ENCODE measurements at places on chromosomes 3 and 15.

GRCh38 chr3:57169108-57169507, 4.0 kb upstream of the IL17RD start:
- DNase-seq: no peak

- no peak for DNase-seq
Measured at GRCh38 chr3:127107491-127108375, 85.2 kb upstream of the PRR23E start.

DNA sequence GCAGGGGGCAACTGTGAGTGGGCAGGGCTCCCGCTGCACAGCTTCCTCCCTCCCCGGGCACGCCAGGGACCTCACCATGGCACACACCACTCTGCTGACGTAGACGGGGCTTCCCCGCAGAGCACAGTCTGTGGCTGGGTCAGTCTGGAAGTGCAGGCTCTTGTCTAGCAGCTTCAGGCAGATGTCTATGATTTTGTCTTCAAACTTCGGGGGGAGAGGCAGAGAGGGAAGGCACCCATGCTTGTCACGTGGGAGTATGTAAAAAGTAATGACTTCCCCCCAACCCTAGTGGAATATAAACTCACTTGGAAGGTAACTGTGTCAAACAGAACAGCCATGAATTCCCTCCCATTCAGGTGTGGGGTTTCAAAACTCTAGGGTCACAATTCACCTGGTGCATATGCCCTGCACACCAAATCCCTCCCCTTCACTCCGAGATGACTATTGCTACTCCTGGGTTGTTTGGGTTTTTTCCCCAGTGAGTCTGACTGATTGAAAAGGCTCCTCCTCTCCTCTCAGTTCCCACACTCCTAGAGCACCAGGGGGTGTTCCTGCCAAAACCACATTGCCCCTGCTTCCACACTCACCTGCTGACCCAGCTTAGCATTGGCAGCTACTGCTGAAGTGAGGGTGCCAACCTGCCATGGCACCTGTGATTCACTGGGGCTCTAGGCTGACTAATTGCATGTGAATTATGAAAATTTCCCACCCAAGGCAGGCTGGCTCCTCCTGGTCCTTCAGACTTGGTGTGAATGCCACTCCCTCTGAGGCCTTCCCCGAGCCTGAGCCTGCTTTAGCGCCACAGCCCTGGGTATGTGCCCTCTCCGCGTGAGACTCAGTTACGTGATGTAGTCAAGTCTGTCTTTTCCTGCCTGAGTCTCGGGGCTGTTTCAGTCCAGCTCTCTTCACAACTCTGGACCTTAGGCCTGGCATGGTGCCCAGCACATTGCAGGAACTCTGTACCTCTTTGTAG, 13.0 kb downstream of the TGM5 start:
- no peak for DNase-seq

DNA sequence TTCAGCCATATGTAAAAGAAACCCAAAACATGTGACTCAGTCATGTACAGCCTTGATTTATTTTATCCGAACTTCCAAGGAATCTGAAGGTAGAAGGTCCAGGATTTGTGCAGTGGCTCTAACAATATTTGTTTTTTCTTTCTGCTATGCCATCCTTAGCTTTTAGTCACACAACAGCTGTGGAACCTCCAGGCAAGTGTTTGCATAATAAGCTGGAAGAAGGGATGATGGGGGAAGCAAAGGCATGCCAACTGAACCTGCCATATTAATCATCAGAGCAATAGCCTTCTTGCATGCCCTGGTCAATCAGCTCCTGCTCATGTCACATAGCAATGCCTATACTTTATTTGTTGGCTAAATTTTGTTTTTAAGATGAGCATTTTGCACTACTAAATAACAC, 444.7 kb upstream of the ARPP21 start:
- DNase-seq: no peak

- DNase-seq: no peak
Measured at GRCh38 chr15:39649757-39650156, 68.9 kb downstream of the THBS1 start.

GRCh38 chr3:69861556-69861955, 122.3 kb downstream of the MITF start:
- no peak for DNase-seq

DNA sequence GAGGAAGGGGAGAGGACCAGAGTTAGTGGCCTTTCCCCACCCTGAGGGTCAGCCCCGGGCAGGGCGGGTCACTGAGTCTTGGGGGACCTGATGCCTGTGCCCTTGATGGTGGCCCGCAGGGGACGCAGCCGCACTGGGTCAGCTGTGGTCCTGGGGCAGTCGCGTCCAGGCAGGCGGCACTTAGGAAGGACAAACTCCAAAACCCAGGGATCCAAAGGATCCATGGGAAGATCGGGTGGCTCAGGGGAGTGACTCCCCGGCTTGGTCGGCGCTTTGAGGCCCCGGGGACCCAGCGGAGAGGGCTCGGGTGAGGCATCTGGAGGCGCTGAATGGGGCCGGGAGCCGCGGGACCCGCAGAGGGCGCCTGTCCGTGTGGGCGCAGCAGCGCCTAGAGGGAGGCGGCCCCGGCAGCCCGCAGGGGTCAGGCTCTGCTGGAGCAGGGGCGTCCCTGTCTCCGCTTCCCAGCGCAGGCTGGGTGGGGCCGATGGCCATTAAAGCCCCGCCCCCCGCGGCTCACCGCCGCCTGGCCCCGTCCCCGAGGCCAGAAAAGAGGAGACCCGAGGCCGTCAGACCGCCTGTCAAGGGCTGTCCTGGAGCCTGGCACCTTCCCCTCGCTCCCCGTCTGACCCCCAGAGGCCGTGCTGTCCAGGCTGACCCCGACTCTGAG, 17.5 kb downstream of the CIDEC start:
- DNase-seq: no peak

DNA sequence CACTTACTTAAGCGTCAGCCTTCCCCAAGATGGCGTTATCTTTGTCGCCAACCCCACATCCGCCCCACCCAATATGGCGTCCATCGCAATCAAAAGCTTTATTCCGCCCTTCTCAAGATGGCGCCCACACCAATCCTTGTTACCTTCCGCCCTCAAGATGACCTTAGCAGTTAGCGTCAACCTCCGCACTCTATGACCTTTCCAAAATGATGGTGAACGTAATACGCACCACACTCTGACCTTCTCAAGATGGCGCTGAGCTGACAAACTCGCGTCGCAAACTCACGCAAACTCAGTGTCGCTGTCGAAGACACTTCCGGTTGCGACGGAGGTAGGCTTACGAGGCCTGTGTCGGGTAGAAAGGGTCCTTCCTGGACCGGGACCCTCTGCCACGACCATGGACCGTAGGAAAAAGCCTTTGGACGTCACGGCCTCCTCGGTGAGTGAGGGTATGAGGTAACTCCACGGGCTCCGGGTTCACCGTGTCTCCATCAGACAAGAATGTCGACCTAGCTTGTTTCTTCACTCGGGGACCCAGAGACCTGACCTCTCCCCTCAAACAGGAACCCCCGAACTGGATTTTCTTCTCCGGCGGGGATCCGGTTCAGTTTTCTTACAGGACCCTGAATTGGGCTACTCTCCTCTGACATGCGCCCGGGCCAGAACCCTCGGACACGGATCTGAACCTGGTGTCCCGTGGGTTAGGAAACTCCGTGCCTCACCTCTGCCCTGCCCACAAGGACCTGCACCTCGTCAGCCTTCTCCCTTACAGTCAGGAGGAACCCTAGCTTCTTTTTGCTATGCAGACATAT, at the start of gene CCDC174:
CCDC174 (plus strand) TSS at position 323 of the 812 bp plus-strand sequence; CDS start at position 398, 75 bp downstream.
- peak; percentile 95 for DNase-seq

- DNase-seq: no peak
Measured at GRCh38 chr15:50113187-50113505, 5.9 kb downstream of the ATP8B4 start.

GRCh38 chr3:36210840-36211651, 169.3 kb upstream of the STAC start:
- no peak for DNase-seq

GRCh38 chr3:11668243-11669235, 24.8 kb upstream of the VGLL4 start:
- DNase-seq: no peak

GRCh38 chr3:87568331-87568730, 291.9 kb upstream of the POU1F1 start:
- DNase-seq: no peak

GRCh38 chr3:16059081-16059537, 115.4 kb upstream of the GALNT15 start:
- no peak for DNase-seq

DNA sequence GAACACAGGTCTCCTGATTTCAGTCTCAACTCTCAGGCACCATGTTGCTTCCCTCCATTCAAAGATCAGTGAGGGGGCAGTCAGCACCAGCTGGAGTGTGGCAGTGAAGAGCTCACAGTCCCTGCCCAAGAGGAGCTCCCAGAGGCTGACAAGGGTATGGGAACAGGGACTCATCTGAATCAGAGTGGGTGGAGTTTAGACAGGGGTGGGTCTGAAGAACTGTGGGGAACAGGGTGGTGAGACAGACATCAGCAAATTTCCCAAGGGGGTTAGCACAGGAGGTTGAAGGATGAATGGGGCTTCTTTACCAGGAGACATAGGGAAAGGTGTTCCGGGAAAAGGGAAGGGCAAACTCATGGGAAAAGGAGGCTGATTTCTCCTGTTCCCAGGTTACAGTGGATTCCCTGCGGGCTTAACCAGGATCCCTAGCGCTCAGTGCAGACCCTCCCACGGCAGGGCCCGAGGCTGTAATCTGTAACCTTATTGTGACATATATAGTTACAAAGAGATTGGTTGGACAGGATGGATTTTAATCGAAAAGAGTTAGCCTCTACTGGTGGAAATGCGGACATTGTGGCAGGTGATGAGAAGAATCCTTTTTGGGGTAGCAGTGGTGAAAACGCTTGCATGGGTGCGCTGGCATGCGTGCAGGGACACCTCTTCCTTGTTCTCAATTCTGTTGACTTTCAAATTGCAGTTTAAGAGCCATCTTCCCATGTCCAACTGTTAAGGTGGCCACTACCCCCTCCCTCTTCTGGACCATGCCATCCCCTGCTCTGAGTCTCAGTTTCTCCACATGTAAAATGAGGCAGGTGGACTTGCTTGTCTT, 160.3 kb downstream of the SMAD6 start:
- DNase-seq: no peak

DNA sequence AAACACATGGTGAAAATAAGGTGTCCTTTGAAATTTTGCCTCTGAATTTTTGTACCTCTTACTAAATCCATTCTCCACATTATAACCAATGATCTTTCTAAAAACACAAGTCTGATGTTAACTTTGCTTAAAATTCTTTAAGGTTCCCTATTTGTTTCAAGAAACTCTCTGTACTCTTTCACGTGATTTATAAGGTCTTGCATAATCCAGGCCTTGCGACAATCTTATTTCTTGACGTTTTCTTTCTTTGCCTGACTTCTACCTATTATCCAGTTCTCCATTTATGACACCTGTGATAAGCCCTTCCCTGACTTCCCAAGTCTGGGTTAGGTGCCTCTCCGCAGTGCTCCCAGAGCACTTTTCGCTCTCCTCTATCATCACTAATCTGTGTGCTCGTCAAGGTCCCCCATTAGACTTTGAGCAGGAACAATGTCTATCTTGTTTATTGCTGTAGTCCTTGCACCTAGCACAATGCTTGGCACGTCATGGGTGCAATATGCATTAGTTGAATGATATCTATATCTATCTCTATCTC, 24.3 kb upstream of the KPNA1 start:
- no peak for DNase-seq

- DNase-seq: no peak
Measured at GRCh38 chr3:159922861-159923312, 65.7 kb upstream of the IL12A start.

DNA sequence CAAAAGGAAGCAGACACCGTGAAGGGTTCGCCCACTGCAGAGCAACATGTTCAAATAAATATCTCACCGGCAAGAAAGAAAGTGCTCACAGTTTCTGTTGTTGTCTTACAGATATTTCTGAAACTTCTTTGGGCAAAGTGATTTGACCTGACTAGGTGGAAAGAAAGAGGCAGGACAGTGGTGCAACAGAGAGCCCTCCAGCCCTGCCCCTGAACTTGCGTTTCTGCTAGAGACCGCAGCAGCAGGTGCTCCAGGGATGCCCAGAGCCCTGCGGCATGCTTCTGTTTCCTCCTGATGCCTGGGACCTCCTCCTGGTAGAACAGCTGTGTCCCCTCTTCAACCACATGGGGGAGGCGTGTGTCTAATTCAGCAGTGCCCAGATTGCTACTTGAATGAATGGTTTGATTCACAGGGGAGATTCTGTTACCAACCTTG, 123.4 kb downstream of the ATP10A start:
- peak; percentile 3 for DNase-seq

DNA sequence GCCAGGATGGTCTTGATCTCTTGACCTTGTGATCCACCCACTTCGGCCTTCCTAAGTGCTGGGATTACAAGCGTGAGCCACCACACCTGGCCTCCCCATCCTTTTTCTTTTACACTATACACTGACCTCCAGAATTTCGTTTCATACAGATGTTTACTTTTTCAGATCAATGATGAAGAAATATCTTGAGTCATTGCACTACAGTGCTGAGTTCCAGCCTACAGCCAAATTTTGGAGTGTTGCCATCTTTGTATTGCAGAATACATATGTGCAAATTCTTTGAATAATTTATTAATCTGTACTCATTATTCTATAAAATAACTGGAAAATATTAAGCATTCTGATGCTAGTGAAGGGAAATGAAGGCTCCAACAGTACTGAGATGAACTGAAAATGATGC, 12.5 kb downstream of the ZPLD1 start:
- no peak for DNase-seq

DNA sequence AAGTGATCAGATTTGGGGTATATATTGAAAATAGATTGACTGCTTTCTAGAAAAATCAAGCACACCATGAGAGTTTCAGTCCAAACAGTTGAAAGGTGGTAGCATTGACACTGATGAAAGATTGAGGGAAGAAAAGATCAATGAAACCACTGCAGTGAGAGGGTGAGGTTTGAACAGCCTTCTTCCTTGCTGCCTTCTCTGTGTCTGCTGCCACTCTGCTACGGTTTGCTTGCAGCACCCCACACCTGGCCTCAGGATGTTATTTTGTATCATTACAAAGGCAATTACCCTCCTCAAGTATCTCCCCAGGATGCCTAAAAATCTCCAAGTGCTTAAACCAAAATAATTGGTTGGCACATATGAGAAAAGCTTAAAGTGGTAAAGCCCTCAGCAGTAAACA, 683.6 kb upstream of the ARPP21 start:
- no peak for DNase-seq

GRCh38 chr15:82044373-82045178, 1.2 kb downstream of the MEX3B start:
- DNase-seq: peak; percentile 16

DNA sequence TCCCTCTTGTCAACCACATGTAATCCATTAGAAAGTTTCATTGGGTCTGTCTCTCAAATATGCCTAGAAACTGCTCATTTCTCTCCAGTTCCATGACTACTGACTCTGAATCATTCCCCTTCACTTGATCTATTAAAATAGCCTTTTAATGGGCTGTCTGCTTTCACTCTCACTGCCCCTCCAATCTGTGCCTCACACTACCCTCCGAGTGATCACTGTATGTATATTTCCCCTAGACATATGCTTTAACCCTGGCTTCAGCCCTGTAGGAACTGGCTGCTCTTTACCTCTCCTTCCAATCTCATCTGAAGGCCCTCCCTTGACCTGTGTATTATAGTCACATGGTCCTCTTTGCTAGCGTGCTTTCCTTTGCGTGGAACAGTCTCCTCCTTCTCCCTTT, 282.8 kb upstream of the ADAMTS9 start:
- DNase-seq: no peak

- DNase-seq: no peak
Measured at GRCh38 chr3:43076857-43077256, 29.0 kb downstream of the POMGNT2 start.
